ENCODE measurements at places on chromosomes 3 and 15.

- no peak for DNase-seq
Observed at GRCh38 chr3:122946185-122946584, 81.4 kb downstream of the SEMA5B start.

DNA sequence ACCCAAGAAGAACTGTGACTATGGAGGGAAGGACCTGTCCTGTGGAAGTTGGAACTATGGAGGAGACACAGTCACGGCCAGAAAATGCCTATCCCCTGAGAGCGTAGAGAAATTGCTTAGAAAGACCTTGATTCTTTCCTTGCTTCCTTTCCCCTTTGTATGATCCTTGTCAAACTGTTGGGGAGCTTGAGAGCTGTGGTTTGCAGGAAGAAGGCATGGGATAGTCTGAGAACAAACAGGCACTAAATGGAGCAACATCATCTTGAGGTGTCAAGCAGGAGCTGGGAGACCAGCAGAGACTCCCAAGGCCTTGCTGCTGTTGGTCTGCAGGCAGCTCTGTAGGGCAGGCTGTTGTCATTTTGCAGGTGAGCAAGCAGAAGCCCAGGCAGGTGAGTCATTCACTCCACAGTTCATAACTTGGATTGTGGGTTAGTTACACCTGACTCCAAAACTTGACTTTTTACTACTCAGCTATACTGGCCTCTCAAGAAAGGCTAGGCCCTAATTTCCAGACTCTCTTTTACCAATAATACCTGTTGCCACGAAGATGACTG is 298.9 kb downstream of the LRTM1 start:
- no peak for DNase-seq

DNA sequence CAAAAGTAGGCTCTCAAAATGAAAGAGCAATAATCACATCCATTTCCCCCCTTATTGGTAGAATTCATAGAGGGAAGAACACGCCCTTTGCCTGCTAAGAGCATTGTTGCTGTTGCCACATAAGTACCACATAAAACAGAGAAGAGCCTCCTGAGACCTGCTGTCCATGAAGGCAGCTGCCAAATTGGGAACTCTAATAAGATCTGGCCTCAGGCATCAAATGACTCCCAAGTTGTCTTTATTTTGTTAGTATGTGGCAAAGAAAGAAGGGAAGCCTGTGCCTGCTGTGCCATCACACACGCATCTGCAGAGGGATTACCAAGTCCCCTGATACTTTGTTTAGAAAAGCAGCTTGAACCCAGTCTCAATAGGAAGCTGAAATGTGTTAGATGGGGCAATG is 23.9 kb downstream of the VGLL3 start:
- no peak for DNase-seq

DNA sequence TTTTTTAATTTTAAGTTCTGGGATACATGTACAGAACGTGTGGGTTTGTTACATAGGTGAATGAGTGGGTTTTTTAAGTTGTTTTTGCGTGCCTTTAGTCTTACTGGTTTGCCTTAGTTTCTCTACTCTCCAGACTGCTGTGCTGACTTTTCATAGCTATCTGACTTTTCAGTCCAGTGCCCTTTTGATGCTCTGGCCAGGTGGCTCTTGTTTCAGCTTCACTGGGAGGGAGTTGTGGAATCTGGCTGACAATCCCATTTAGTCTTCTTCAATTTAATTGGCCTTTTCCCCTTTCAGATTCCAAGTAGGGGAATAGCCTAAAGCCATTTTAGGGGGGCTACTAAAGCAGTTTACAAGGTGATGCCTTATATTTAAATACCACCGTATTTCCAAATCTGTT is 30.1 kb downstream of the FNDC3B start:
- no peak for DNase-seq

DNA sequence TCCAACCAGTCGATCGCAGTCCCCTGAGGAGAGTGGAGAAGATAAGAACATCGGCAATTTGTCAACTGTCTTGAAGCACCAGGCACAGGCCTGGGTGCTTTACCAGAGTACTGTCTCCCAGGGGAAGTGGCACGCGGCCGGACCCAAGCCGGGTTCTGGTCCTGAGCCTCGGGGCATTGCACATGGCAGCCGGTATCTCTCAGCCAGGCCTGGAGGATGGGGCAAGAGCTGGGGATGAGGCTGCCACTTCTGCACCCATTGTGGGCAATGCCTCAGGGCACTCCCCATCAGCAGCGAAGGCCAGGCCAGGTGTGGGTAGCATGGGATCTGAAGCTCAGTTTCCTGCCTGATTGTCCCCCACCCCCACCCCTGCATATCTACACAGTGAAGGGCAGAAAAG is 77.5 kb downstream of the ADCY5 start:
- DNase-seq: no peak

DNA sequence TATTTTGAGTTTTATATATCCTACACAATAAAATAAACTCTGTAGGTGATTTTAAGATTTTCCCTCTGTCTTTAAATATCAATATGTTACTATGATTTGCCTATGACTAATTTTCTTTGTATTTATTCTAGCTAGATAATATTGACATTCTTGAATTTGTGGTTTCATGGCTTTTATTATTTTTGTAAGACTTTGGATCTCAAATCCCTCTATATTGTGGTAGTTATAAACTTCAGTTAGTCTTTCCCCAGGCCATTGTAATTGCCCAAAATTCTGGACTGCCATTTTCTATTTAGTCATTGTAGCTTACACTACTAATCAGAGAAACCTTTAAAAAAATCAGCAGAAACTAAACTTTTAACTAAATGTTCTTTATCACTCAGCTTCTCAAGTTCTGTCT is 1559.3 kb upstream of the GBE1 start:
- DNase-seq: no peak

DNA sequence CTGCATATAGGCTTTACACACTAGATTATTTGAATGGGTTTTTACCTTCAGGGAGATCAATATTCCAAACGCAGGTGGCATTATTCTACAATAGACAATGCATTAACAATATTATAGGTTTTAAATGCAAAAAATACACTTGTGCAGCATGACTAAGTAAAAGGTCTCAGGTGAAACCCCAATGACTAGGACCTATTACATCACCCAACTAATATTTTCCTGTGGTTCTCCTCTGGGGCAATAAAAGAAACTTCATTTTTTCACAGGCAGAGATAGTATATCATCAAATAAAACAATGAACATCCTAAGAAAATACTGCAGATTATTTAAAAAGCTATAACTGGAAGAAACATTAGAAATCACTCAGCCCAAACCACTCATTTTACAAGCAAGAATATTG is 375.3 kb downstream of the ROBO1 start:
- DNase-seq: no peak
